Suppressor macrophage (primary cell): ENCODE measurements at places on chromosomes 5 and 9.
A peak's percentile ranks its signal among the peaks of the same experiment; 100 is the strongest.

DNA sequence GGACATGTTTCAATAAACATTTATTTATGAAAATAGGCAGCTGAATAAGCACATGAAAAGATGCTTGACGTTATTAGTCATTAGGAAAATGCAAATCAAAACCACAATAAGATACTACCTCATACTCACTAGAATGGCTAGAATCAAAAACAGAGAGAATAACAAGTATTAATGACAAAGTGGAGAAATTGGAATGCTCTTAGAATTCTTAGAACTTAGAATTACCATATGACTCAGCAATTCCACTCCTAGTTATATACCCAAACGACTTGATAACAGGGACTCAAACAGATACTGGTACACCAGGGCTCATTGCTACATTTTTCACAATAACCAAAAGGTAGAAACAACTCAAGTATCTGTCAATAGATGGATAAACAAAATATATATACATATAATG lies 15.1 kb upstream of the TRIM36 start:
- DNase-seq = no peak

GRCh38 chr9:30476826-30477225 lies 1907.6 kb upstream of the ACO1 start:
- no peak for DNase-seq

DNA sequence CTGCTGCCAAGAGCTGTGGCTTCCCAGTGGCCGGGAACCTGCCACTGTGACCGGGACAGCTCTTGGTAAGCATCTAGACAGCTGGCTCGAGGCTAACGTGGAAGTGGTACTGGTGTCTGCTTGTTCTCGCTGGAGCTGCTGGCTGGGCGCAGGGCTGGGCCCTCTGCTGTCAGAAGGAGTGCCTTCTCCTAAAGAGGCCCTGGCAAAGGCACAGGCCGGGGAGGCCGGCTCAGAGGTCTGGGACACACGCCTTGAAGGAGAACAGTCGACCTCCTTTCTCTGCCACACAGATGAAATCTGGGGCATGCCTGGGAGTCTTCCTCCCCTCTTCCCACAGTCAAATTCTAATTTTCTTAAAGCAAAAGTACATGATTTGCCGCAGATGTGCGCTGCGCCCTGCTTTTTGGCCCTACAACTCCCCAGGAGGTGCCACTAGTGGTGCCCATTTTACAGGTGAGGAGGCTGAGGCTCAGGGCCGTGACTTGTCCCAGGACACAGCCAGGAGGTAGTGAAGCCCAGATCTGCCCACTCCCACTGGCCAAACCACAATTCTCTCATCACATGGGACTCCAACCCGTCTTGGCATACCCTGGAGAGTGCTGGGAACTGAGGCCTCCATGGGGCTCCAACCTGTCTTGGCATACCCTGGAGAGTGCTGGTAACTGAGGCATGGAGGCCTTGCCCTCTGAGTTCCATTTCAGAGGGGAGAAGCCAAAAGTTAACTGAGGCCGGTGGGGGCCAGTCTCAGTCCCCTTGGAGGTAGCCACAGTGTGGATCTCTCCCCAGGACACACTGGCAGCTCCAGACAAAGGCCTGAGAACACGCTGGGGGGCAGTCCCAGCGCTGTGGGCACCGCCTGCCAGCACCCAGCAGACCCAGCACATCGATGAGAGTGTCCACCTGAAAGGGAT lies 12.0 kb upstream of the RXRA start:
- DNase-seq = no peak

DNA sequence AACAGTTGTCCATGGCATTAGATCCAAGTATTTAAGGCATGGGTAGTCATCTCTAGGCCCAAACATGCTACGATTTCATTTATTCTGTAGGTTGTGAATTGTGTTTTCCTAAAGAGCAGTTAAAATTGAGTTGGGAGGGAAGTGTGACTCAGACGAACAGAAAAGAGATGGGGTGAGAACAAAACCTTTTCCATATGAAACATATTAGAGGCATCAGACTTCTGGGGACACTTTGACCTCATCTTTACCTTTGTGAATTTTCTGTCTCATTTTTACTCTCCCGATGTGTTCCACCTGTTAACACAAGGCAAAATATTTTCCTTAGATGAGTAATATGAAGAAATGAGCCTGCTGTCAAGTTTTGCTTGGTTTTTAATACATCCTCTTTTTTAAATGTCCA lies 181.3 kb downstream of the ESM1 start:
- DNase-seq = no peak

DNA sequence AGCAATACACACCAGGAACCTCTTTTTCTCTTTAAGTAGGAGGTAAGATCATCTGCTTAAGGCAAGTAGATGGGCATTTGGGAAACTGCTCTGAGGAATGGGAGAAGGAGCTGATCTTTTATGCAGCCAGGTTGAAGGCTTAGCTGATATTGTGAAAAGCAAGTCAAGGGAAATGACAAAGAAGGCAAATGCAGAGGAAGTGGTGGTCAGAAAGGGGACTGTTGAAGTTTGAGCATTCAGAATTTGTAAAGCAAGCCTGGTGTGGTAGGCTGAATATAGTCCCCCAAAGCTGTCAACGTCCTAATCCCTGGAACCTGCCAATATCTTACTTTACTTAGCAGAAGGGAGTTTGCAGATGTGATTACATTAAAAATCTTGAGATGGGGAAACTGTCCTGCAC lies 128.9 kb downstream of the ADAMTS12 start:
- DNase-seq = no peak

GRCh38 chr5:59126016-59126707 lies 543.3 kb downstream of the RAB3C start:
- DNase-seq = no peak

DNA sequence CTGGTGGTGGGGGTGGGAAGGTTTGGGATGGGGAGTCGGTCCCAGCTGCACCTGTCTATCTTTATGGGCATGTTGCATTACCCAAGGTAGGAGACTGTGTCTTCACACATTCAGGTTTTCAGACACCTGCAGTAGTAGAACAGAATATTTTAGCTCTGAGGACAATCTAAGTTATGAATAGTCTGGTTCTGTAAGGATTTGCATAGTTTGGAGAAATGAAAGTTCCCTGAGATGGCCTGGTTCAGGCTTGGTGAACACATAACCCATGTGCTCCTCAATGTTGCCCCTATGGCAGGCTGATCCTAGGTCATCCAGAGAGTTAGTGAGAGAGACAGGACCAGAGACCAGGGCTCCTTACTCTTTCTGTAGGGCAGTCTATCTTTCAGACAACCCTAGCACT lies 20.7 kb downstream of the TNFSF8 start:
- no peak for DNase-seq

- DNase-seq = no peak
These were observed 153.9 kb downstream of the FSTL4 start for GRCh38 chr5:133458435-133458834.

GRCh38 chr9:89482056-89482851 lies 15.7 kb downstream of the SEMA4D start:
- DNase-seq = no peak

DNA sequence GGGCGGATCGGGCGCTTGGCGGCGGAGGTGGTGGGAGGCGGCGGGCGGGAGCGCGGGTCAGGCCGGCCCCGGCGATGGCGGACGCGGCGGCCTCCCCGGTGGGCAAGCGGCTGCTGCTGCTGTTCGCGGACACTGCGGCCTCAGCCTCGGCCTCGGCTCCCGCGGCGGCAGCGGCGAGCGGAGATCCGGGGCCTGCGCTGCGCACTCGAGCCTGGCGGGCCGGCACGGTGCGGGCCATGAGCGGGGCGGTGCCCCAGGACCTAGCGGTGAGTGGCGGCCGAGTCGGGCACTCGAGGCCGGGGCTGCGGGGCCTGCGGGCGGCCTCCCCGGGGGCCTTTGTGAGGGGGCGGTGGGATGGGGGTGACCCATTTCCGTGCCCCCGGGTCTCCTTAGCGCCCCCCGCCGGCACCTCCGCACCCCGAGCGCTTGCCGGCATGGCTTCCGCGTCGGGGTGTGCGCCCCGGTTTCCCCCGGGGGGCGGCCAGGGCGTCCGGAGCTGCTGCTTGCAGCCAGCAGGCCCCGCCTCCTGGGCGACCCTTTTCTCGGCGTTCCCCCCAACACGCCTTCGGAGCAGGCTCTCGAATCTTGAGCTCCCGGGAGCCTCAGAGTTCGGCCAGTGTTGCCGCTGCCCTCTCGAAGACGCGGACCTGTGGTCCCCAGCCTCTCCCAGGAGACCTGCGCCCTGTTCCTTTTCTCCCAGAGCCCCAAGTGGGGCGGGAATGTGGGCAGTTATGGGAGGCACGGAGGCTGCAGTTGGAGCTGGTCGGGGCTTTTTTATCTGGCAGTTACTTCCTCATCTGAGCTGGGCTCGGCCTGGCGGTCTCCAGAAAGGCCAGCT lies 456 bp downstream of the KDM3B start:
- peak; percentile 93 for DNase-seq

DNA sequence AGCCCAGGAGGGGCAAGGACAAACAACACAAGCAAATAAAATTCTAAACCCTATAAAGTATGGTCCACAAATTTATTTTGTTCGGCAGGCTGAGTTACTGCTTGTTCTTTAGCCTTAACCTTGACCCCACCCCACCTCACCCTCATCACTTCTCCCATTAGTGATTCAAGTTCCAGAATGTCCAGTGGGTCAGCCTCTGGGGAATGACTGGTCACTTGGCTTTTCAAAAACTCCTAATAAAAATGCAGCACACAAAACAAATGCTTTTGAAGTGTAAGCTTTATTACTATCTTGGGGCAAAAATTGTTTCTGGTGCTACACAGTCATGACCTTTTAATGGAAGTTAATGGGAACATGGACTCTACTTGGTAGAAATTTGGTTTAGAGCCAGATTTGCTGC lies 142.1 kb downstream of the MPDZ start:
- DNase-seq = no peak

DNA sequence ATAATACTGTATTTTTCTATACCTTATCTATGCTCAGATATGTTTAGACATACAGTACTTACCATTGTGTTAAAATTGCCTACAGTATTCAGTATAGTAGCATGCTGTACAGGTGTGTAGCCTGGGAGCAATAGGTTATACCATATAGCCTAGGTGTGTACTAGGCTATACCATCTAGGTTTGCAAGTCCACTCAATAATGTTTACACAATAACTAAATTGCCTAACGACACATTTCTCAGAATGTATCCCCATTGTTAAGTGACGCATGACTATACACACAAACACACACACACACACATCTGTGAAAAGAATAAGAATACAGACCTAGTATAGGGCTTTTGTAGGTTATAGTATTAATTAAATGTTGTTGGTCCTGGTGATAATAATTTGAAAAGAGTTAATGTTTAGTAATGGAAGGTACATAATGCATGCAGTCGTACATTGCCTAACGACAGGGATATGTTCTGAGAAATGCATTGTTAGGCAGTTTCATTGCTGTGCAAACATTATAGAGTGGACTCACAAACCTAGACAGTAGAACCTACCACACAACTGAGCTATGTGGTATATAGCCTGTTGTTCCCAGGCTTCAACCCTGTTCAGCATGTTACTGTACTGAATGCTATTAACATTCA lies 13.6 kb downstream of the TDRD7 start:
- no peak for DNase-seq

- no peak for DNase-seq
These were observed 55.9 kb upstream of the UNC5A start for GRCh38 chr5:176754376-176754973.

DNA sequence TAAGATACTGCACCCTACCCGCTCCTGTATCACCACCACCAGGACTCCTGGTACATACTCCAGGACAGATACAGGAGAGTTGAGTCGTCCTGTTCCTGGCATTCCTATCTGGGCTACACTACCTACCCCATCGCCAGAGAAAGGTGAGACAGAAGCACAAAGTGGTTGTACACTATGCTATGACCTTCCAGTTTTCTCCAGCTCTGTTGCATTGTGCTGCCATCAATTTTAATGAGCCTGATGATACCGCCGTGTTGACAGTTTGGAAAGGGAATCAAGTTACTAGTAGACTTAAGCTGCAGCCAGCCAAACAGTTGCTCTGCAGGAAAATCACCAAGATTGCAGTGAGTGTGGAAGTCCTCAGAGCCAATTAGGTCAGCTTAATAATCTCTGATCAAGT lies 35.2 kb downstream of the ANP32B start:
- no peak for DNase-seq

DNA sequence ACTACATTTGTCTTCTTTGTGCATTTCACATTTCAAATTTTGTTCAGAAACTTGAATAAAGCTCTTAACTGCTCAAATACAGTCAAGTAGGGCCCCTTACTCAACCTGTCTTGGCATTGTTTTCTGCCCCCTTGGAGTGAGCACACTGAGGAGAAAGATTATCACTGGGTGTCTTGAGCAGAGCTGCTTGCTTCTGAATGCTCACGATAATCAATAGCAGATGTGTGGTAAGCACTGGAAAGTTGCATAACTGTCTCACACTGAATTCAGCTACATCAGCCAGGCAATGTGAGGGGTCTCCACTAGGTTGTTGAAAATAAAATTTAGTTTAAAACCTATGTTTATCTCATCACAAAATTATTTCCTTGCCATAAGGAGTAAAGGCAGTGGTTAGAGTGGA lies 7.8 kb upstream of the TNFAIP8 start:
- DNase-seq = no peak

GRCh38 chr5:138504799-138505198 lies 38.2 kb downstream of the ETF1 start:
- DNase-seq = no peak

DNA sequence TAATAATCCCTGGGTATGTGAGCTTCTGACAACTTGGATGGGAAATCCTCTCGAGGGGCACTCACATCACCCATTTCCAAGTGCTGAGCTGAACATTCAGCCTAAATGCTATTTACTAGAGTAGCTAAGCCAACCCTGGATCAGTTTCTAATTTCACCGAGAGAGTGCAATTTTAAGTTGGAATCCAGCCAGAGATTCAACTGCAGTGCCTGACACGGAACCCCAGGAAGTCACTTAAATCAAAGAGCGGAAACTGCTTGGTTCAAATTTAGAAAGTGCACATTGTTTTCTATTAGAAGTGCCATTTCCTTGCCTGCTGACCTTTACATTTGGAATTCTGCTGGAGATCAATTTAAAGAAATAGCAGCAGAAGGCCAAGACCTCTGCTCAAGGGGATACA lies 8.8 kb downstream of the SPRY4 start:
- no peak for DNase-seq

- peak; percentile 74 for DNase-seq
These were observed 67.7 kb upstream of the SPOCK1 start for GRCh38 chr5:137566780-137567179.

- no peak for DNase-seq
These were observed 116.8 kb downstream of the GCNT1 start for GRCh38 chr9:76575761-76576160.

DNA sequence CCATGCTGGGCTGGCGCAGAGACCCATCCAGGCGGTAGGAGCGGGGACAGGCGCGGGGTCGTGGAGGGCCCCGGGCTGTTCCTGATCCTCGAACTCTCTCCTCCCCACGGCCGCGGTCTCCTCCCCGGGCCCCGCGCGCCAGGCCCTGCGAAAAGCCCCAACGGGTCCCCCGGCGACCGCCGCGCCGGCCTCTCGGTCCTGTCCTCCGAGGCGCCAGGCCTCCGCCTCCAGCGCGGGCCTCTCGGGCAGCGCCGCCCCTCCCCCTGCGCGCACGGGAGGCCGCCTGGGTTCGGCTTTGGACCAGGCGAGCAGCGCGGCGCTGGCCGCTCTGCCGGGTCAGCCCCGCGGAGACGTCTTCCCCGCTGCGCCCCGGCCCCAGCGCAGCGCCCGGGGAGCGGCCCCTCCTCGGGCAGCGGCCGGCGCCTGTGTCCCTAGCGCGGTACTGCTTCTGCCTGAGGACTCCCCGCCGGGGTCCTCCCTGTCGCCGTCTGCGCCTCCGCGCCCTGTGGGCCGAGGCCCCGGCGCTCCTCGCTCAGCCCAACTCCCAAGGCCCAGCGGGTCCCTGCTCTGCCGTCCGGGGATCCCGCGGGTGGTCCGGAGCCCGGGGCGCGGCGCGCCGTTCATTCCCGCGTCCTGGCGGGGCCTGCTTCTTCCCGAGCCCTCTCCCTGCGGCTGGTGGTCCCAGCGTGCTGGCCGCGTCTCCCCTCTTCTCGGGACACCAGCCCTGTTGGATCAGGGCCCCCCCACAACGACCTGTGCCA lies 13.4 kb downstream of the COL23A1 start:
- peak; percentile 20 for DNase-seq
